Stimulated activated CD4-positive, alpha-beta T cell treated with anti-CD3 and anti-CD28 coated beads, Interleukin-1b, Interleukin-23, amount 100 ng/mL, for 1 hour (primary cell): ENCODE measurements at places on chromosomes 13 and 19.

- no peak for DNase-seq
These were observed 362.0 kb upstream of the SLITRK6 start for GRCh38 chr13:86161257-86161656.

DNA sequence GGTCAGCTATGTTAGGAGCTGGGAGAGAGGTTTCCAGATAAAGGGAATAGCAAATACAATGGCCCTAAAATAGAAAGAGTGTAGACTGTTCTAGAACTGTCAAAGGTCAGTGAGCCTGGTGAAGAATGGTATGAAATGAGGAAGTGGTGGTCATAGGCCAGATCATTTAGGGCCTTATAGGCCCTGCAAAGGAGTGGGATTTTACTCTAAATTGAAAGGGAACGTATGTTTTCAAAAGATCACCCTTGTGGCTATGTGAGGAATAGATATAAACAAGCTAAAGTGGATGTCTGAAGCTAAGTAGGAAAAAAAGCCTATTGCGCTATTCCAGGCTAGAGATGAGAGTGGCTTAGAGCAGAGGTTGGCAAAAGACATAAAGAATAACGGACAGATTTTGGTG is 70.7 kb upstream of the TDRD3 start:
- no peak for DNase-seq

DNA sequence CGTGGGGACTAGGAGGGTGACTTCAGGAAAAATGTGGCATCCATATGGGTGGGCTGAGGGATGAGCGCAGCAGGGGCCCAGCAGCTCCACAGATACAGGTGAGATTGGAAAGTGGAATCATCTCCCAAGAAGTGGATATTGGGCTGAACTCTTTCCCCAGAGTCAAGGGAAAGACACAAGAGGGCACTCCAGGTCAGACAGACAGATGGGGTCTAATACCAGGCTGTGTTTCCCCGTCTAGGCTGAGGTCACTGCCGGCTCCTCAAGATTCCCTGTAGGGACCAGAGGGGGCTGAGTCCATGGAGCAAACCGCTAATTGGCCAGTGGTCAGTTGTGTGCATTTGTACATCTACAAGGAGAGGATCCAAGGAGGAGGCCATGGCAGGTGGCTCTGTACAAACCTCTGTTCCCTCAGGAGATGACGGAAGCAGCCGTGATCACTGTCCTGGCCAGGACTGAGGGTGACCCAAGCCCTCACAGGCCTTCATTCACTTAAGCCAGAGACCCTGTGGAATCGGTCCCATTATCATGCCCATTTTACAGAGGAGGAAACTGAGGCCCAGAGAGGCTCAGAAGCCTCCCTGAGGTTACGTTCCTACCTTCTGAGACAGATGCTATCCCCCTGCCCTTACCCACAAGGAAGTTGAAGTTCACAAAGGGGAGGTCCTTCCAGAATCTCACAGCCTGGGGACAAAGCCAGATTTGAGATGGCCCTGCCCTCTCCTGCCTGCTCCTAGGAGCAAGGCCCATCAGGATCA is 14.9 kb upstream of the IGLON5 start:
- DNase-seq, result no peak

DNA sequence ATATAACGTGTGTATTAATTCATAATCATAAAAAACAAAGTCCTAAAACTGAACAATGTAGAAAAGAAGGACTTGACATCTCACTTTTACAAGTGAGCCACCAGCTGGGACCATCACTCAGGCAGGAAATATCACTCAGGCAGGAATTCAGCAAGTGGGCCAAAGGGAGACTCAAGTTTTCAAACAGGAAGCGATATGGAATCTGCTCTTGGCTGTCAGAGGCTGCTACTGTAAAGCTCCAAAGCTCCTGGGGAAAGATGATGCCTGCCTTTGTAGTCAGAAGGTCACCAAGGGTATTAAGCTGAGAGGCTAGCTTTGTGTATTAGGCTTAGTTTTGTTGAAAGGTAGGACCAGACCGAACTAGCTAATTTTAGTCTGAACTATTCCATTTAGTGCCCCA is 5.5 kb upstream of the AKAP11 start:
- DNase-seq, result no peak

DNA sequence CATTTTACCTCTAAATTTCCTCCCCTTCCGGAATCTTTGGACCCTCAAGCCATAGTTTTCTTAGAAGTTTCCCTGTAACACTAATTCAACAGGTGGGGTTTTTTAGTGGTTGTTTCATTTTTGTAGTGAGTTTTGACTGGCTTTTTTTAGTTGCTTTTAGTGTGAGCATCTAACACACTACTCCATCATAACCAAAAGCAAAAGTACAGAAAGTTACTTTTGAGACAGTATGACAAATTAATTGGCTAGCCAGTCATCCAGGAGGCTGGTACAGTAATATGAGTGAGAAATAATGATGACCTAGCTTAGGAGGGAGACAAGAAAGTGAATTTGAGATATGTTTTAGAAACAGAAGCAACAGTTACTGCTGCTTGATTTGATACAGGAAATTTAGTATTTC is 71.5 kb downstream of the DNAJC15 start:
- no peak for DNase-seq

- DNase-seq, result no peak
These were observed 8.3 kb upstream of the KCNN4 start for GRCh38 chr19:43789029-43789428.

GRCh38 chr13:80590551-80590950 is 249.6 kb upstream of the SPRY2 start:
- no peak for DNase-seq

GRCh38 chr13:103030776-103031175 is 35.4 kb downstream of the SLC10A2 start:
- no peak for DNase-seq

GRCh38 chr13:56400774-56401173 is 739.9 kb upstream of the PRR20A start:
- no peak for DNase-seq

GRCh38 chr19:334296-335071 is 10.1 kb downstream of the MIER2 start:
- DNase-seq, result no peak

GRCh38 chr13:91813253-91813652 is 414.8 kb downstream of the GPC5 start:
- no peak for DNase-seq

- no peak for DNase-seq
These were observed 8.8 kb upstream of the SPART start for GRCh38 chr13:36354842-36355623.

DNA sequence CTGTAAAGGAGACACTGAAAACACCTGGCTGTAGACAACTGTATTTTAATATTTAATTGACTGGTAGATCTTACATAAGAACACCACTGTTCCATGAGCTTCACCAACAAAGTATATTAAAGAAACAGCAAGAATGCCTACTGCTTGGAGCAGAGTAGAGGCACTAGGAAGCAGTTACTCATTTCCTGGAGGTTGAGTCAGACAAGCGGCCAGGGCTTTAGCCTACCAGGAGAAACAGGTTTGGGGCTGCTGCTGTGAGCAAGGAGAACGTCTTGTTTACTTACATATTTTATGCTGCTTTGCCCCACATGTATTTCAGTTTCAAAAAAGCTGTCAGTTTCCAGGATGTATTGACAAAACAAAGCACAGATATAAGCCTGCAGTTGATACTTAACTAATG is 33.4 kb downstream of the ALG5 start:
- no peak for DNase-seq

- no peak for DNase-seq
These were observed 92.9 kb downstream of the PCDH9 start for GRCh38 chr13:67137044-67137735.

- DNase-seq, result no peak
These were observed 1.4 kb downstream of the KCTD15 start for GRCh38 chr19:33797802-33798671.

DNA sequence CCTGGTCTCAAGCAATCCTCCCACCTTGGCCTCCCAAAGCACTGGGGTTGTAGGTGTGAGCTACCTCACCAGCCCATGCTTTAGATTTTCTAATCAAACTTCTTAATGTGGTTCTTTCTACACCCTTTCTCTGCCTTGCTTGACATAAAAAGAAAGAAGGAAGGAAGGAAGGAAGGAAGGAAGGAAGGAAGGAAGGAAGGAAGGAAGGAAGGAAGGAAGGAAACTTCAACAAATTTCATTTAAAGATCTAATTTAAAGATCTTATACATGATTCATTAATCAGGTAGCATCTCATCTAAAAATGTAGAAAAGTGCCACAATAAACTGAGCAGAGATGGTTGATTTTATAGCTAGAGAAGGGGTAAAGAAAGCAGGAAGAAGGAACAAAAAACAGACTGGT is 215.0 kb downstream of the DIAPH3 start:
- no peak for DNase-seq

- no peak for DNase-seq
These were observed 19.9 kb downstream of the NWD1 start for GRCh38 chr19:16739546-16739945.
